D721Med (cell line): ENCODE measurements at places on chromosomes 2 and 18.

DNA sequence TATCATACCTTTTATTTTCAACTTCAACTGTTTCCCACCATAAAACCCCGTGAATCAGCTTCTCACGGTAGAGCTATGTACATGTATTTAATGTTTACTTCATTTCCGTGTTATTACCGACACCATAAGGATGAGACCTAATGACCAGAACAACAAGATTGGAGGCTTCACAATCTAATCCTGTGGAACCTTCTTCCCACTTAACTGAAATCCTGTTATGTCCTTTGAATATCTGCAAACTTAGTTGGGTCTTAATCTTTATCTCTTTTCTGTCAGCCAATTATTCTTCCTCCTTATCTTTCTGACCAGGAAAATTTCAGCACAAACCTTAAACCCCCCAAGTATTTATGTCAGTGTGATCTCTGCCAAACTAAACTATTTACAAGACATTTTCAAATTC, 214.4 kb downstream of the TMX3 start:
- no peak for DNase-seq

DNA sequence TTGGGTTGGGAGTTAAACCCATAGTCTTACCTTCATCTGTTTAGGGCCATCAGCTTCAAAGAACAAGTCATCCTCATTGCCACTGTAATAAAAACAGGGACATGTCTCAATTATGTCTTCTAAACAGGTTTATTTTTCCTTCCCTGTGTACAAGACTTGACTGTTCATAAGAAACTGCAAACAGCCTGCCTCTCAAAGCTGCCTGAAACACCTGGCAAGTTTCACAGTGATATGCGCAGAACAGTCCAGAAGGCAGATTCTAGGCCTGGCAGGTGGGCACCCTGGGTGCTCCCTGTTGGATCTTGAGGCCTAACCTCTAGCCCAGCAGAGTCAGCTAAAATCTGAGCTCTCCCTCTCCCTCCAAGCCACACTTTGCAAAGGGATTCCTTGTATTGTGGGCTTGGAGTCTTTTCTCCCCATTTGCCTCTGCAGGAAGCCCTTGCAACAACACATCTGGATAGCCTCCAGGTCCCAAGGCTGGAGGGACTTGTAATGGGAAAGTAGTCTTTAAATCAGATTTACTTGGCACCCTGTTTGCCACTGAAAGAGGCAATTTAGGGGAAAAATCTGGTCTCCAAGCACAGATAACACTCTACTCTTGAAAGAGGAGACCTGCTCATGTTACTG, 930 bp downstream of the IL1B start:
- no peak for DNase-seq

DNA sequence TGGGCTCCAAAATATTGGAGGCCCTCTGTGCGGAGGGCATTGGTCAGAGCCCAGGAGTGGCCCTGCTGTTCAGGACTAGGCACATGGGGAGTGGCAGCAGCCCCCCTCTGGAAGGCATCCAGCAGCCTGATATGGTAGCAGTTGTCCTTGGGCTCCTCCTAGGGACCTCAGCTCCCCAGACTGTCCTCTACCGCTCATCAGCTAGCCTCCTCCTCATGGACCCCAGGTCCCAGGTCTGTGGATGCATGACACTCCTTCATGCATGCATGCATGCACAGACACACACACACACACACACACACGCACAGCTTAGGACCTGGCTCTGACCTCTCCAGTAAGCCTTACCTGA, 15.4 kb upstream of the ATP6V1B1 start:
- no peak for DNase-seq

GRCh38 chr18:48073211-48073930, 142.9 kb upstream of the SMAD2 start:
- DNase-seq, result no peak

GRCh38 chr2:16071865-16072637, 131.7 kb downstream of the MYCN start:
- no peak for DNase-seq

DNA sequence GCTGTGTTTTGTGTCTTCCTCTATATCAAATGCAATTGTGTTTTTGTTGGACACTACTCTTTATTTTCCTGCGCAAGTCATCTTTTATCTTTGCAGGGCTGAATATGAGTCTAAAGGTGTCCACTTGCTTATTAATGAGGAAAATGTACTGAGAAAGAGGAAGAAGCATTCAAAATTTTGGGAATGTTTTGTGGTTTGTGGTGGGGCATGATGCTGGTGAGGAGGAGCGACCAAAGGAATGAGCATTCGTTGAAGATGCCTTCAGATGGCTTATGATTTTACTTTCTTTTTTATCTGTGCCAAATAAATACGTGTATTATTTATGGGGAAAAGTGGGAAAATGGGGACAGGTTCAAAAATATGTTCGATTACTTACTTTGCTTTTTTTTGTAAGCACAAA, 63.9 kb upstream of the SMIM21 start:
- DNase-seq, result no peak

DNA sequence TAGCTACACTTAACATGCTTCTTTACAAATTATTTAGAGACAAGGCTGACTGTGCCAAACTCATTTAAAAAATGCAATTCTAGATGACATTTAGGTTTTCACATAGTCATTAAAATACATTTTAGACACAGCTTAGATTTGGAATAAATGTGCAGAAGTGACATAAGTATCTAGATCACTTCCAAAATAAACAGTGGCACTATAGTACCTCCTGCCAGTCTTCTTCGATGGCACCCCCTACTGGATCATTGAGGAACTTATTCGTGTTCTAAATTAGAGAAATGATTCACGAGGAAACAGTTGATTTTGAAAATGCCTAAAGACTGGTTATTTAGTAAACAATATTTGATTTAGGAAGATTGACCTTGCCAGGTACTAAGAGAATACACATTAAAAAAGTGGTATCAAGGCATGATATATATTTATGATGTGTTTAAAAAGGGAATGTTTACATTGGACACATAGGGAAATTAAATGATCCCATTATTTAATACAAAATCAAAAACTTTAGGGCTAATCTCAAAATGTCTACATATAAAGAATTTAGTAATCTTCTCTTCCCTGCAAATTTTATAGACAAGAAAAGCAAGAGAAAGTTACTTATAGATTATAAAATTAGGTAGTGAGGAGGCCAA, 323.9 kb downstream of the XIRP2 start:
- no peak for DNase-seq

DNA sequence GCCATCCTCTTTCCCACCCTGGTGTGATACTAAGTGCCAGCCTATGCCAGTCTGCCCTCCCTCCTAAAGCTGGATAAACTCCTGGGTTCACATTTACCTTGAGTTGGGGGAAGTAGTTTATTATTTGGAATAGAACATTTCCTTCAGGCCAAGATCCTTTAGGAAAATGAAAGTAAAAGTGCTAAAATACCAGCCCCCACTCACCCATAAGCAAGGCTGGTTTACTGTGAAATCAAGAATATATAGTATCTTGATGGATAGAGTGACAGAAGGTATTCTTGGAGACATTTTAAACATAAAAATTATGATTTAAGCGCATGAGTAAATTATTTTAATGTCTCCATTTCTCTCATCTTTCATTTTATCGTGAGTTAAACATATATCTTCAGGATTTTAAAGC, 27.1 kb downstream of the ZNF532 start:
- DNase-seq, result no peak

DNA sequence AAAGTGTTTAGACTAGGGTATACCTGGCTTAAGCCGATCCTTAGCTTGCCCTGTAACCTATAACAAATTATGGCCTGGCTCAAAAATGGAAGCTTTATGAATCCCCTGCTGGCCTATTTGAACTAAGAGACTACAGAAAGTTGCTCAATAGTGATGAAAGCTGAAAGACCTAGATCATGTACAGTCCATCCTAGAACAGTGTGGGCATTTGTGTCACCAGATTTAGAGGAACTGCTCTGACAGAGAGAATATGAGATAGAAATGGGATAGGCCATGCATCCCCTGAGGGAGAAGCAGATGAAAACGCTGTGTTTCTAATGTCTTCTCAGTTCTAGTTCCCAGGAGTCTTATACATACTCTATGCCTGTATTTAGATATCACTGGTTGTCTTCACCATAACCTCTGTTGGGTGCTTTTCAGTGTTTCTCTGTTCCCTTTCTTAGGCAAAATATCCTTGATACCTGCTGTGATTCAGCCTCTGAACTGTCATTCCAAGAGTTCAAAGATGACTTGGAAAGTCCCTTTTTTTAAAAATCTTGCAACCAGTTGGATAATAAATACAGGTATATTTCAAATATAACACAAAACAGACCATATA, 246.9 kb upstream of the SLC39A10 start:
- DNase-seq, result no peak

- DNase-seq, result no peak
Observed at GRCh38 chr18:9348766-9349165, 14.2 kb downstream of the TWSG1 start.

DNA sequence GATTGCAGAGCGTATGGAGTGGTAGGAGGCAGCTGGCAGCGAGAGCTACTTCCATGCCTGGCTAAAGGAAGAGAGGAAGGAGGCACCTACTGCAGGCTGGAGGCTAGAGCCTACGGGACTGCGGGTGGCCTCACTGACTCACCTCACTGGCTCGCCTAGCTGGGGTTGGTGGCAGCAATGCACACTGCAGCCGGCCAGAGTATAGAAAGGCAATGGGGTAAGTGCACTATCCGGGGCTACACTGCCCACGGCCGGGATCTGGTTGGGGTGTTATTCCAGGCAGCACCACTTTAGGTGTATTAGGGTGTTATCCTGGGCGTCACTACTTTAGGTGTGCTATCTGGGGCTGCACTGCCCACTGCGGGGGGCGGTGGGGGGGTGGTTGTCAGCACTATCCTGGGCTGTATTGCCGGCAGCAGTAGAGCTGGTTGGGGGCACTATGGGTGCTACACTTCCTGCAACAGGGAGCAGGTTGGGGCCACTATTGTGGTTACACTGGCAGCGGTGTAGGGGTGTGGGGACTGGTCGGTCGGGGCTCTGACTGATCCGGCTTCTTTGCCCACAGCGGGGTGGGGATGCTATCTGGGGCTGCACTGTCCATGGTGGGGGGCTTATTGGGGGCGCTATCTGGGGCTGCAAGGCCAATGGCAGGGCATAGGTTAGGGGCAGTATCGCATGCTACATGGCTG, 33.3 kb upstream of the ANKRD62 start:
- DNase-seq, result no peak

GRCh38 chr2:55530539-55531081, 11.1 kb downstream of the CFAP36 start:
- no peak for DNase-seq

GRCh38 chr2:48883661-48884060, 128.1 kb upstream of the LHCGR start:
- DNase-seq, result no peak

DNA sequence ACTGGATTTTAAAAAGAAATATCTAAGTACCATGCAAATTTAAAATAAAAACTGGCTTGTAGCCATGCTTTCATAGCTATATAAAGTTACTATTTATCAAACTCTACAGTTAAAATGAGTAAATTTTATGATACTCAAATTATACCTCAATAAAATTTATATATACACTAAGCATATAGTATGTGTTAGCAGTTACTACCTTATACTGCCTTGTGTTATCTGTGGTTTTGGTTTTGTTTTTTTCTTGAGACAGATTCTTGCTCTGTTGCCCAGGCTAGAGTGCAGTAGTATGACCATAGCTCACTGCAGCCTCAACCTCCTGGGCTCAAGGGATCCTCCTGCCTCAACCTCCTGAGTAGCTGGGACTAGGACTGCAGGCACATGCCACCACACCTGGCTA, 342.1 kb downstream of the KIAA1328 start:
- no peak for DNase-seq

GRCh38 chr18:13220361-13220991, 1.9 kb downstream of the LDLRAD4 start:
- DNase-seq, result no peak

GRCh38 chr2:64212801-64213321, 68.6 kb upstream of the PELI1 start:
- DNase-seq, result no peak

GRCh38 chr2:84302513-84303412, 156.3 kb downstream of the SUCLG1 start:
- DNase-seq, result peak; percentile 40

DNA sequence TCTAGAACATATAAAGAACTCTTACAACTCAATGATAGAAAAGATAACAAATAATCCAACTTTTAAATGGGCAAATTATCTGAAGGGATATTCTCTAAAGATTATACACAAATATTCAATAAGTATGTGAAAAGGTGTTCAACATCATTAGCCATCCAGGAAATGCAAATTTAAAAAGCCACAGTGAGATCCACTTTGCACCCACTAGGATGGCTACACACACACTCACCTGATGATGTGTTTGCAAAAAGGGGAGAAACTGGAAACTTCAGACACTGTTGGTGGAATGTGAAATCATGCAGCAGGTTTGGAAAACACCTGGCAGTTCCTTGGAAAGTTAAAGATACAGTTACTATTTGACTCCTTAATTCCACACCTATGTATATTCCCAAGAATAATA, 87.2 kb upstream of the GYPC start:
- DNase-seq, result no peak

- no peak for DNase-seq
Observed at GRCh38 chr2:82795446-82795845, 1663.6 kb downstream of the SUCLG1 start.

- no peak for DNase-seq
Observed at GRCh38 chr2:237198164-237198855, 112.6 kb downstream of the COPS8 start.

DNA sequence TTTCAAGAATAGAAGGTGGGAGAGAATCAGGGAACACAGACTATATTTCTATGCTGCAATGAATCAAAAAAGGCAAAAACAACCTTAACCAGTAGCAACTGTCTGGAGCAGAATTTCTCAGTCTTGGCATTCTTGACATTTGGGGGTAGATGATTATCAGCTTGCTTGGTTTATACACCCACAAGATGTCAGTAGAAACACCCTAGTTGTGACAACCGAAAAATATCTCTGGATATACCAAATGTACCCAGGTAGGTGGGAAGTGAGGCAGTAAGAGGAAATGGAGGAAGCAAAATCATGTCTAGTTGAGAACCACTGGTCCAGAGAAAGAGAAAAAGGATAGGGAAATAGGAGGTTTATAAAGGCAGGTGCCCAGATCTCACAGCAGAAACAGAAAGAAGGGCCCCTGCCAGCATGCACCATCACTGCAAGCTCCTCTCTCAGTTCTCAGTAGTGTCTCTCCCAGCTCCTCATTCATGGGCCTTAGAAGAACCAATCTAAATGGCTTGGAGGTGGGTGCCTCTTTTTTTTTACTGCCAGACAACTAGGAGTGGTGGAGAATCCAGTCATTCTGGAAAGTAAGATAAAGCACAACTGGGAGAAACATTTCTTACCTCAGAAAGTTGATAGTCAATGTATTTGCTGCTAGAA, 50.4 kb downstream of the MBD2 start:
- no peak for DNase-seq

DNA sequence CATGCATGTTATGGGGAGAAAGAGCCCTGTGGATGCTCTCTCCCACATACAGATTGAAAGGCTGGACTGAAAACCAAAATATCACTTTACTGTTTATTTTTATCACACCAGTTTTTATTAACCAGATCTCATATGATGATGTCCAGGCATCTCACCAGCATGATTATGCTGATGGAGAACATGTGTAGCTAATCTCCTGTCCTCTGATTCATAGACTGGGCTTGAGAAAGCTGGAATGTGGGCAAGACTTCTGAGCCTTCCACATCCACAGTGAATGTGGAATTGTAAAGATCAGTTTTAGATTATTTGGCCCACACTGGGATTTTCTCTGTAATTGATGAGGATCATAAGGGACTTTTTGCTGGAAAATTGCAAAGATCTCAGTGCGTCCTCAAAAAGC, 137.9 kb downstream of the ICOS start:
- no peak for DNase-seq
